ENCODE measurements at places on chromosomes 7 and 10.

- no peak for DNase-seq
Observed at GRCh38 chr7:100720279-100720670, at the start of gene EPO. EPO (plus strand) TSS chr7:100720468; CDS start chr7:100720981, 513 bp downstream.

DNA sequence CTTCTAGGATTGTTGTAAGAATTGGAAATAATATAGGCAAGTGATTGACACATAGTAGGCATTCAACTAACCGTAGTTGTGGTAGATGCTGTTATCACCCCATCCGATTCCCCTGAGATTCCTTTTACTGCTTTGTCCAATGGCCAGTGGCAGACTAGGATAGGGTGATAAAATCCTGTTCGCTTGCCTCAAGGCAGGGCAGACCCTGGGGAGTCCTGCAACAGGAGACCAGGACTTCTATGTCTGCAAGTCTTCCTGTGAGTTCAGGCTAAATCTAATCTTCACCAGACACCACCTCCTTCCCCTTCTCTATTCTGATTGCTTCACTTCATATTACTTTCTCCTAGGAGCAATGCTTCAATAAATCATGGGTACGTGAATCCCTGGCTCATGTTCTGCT, 42.8 kb upstream of the CREB5 start:
- no peak for DNase-seq

DNA sequence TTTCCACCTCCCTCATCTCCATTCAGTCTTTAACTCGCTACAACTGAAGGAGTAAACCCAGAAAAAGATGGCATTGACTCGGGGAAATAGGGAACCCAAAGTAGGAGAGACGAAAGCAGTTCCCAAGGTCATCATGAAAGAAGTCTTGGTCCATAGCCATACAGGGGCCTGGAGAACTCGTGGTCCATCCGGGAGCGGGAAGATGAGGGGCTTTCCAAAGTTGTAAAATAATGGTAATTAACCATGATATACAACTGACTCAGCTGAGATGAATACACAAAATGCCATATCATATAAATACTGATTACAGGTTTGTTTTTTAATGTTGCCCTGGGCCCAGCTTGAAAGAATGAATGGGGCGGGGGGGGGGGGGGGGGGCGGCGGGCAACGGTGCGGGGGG, 32.3 kb downstream of the RBM17 start:
- DNase-seq, result no peak

- no peak for DNase-seq
Observed at GRCh38 chr7:28349637-28350036, 62.7 kb upstream of the CREB5 start.

DNA sequence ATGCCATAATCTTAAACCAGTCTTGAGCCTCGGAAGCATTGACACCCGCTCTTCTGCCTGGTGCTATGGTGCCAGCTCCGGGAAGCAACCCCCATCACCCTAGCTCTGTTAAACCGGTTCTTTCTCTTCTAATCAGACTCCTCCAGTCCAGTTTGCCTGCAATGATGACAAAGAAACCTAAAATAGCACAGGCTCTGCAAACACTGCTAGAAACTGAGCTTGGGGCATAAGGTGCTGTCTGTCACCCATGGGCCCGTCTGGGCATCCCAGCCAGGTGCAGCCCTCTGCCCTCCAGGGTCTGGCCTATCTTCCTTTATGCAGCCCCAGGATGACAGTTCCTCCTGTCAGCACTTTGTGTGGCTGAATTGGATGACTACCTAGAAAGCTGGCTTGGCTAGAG, 14.2 kb upstream of the CAMK2G start:
- DNase-seq, result no peak

- DNase-seq, result peak; percentile 19
Observed at GRCh38 chr7:93178213-93178612, 30.0 kb upstream of the SAMD9L start.

DNA sequence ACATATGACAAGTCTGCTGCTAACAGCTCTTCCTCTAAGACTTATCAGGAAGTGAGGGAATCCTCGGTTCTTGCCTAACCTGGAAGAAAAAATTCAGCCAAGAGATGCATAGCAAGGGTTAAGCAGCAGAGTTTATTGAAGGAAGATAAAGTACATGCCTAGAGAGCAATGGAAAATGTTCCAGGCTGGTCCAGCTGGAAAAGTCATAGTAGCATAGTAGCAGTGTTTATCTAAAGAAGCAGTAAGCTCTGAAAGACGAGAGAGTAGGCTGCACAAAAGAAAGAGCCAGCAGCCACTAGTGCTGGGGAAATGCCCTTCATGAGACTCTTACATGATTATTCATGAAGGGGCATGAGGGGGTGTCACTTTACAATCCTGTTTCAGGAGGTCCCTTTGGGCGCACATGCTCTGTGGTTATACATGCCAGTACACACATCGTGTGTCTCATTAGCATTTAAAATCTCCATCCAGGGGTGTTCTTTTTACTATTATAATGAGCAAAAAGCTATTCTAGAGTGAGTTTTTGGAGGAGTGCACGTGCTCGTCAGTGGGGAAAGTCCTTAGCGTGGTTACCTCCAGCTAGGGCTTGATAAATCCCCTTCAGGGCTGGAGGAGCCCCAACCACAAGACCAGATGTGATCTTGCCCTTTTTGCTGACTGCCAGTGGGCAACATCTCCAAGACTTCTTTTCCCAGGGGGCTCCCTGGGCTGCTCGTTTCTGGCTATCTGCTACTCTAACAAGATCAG, 716.1 kb downstream of the PARD3 start:
- no peak for DNase-seq

GRCh38 chr7:17709599-17709998, 230.7 kb downstream of the SNX13 start:
- no peak for DNase-seq

GRCh38 chr10:31975157-31975765, 46.6 kb upstream of the ARHGAP12 start:
- DNase-seq, result no peak

DNA sequence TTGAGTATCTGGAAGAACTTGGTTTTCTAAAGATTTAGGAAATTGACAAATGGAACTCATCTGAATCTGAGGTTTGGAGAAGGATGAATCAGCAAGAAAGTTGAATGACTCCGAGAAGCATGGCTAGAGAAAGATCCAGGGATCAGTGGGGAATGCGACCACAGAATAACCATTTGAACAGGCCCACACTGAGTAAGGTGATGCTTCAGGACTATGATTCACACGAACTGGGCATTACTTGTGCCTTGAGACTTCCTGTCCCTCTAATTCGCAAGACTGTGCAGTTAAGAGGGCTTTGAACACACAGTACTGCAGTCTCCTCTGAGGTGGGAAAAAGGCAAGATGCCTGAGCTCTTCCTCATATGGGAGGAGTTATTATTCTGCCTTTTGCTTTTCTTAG, 395.5 kb upstream of the POM121L12 start:
- no peak for DNase-seq

DNA sequence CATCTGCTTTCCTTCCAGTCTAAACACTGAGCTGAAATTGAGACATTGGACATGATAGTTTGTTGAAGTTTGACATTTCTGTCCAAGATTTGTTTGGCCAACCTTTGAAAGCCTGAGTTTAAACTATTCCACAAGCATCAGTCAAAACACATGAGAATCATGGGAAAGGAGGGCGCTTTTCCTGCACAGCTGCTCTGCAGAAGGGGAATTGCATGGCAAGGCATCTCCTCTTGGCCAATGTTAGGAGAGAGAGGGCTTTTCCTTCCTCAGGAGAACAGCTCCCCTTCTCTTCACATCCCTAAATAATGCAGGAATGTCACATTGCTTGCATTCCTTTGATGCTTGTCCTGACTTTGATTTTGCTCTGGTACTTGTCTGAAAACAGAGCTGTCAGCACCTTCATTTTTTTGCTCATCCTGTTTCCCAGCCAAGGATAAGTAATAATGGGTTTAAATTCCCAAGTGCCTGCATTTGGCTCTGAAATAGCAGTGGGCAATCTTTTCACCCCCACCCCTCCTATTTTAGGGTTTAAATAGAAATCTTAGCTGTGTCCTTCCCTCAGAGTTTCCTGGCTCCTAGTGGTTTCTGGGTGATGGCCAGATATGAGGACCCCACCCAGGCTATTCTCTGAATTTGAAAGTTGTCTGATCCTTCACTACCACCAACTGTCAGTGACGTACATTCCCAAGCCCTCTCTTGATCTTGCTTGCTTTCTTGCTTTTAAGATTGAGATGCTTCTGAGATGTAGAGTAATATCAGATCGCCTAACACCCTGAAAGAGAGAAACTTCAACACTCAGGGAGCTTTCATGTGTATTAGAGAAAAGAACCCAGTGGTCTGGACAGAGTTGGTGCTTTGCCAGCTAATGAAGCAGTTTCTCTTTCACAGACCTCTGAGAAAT, 75.2 kb upstream of the NPVF start:
- no peak for DNase-seq

DNA sequence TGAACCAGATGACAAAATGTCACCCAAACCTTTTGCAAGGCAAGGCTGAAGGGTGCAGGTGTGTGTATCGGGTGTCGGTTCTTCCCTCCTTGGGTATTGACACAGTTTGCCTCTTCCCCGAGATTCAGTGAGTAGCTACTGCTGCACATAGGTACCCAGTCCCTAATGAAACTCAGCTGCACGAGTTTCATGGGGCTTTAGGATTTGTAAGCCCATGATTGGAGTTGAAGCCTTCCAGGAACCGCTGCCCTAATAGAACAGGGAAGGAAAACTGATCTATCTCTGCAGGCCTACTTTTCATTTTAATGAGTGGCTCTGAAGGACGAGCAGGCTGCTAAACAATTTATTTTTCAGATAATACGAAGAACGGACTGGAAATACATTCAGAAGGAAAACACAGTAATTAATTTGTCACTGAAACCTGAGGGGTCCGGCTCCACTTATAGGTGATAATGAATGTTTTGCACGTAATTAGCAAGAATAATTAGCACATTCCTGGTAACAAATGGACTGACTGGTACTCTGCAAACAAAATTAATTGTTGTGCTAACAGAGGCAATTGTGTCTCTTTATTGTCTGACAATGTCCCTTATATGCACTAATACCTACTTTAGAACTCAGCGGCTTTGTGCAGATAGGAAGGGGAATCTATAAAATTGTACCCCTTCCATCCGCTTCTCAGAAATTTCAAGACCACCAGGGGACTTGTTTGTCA, 49.6 kb upstream of the FZD8 start:
- DNase-seq, result no peak

DNA sequence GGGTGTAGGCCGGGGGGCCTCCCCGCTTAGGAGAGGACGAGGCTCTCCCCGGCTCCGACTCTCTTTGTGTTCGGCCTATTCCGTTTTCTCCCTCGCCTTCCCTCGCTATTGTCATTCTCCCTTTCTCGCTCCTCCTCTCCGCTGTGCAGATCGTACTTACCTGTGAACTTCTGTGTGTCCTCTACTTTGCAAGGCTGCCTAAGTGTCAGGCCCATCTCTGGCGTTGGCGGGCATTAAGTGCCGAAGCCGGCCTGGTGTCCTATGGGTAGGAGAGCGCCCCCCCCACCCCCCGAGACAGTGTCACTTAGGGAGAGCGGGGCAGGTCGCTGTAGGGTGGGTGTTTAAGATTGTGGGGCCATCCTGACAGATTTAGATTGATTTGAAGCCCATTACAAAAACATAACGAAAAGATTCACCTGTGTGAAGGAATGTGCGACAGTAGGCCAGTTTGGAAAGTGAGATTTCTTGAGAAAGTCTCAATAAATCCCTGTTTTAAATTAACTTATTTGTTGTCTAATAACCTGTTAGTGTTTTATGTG, 579 bp downstream of the RBM33 start:
- peak; percentile 53 for DNase-seq
